ENCODE measurements at places on chromosomes 5 and 9.
A peak's percentile ranks its signal among the peaks of the same experiment; 100 is the strongest.

DNA sequence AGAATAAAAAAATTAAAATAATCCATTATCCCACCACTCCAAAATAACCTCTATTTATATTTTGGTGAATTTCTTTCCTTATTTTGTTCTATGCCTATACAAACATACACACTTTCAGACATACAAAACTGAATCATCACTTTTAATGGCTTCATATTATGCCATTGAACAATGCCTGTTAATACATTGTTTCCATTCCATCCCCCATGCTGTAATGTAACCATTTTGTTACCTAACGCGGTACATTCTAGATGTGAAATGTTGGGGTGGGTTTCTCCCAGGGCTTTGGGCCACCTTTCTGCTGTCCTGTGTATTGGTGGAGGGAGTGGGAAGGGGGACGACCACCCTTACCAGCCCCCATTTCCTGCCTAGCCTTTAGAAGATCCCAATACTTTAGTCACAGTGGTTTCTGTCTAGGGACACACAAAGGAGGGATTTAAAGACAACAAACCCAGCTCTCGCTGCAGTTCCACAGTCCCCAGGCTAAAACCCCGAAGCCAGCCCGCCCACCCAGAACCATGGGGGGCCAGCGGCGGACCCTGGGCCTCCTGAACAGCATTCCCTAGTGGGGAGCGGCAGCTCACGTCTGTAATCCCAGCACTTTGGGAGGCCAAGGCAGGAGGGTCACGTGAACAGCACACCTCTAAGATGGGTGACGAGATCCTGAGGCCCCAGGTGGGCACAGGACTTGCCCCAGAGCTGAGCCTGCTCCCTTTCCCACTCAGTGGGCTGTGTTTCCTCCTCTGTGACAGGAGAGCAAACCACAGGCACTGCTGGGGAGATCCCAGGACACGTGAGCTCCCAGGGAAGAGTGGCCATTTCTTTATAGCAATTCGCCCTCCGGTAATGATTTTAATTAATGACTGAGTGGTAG, 56.9 kb upstream of the STXBP1 start:
- peak; percentile 58 for DNase-seq

- no peak for DNase-seq
Measured at GRCh38 chr5:61389609-61390008, 57.6 kb downstream of the ZSWIM6 start.

- DNase-seq: peak; percentile 38
Measured at GRCh38 chr9:935348-935965, 41.0 kb upstream of the DMRT3 start.

DNA sequence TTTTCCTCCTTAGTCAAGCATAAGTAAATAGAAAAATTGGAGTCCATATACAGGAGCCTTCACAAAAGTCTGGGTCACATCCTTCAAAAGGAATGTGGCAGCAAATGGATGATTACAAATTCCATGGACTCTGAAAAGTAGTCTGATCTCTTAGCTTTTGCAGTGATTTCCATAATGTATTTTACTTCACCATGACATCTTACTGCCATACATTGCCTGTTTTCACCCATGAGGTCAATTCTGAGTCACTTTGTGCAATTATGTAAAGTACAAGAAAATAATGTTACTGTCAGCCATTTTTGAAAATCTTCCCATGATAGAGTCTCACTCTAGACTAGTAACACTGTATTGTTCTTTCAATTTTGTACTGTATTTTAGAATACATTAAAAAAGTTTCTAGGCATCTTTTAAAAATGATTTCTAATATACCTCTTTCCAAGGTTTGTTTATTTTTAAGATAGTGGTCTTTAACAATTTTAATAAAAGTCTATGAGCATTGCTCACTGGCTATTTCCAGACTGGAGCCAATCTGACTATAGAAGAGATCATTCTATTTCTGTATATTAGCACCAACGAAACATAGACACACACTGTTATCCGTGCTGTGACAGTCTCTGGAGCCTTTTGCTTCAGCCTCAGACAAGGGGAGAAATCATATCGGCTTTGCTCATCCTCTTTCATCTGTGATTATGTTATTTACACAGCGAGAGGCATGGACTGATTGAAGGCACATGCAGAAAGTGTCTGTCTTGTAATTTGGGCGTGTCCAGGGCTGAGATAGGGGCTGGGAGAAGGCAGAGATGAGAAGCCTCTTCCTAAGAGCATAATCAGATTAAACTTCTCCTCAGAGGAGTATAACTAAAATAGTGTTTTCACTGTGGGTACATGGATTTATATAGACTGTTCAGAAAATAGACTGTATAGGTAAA, 22.9 kb upstream of the ACTBL2 start:
- DNase-seq: no peak

DNA sequence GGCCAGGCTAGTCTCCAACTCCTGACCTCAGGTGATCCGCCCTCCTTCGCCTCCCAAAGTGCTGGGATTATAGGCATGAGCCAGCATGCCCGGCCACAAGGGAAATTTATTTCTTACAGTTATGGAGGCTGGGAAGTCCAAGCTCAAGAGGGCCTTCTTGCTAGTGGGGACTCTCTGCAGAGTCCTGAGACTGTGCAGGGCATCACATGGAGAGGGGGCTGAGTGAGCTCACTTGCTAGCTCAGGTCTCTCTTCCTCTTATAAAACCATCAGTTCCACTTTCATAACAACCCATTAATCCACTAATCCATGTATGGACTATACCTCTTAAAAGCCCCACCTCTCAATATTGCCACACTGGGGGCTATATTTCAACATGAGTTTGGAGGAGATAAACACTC, 5.1 kb upstream of the SPIN1 start:
- no peak for DNase-seq

GRCh38 chr5:54212331-54212730, 98.0 kb downstream of the ARL15 start:
- DNase-seq: no peak

DNA sequence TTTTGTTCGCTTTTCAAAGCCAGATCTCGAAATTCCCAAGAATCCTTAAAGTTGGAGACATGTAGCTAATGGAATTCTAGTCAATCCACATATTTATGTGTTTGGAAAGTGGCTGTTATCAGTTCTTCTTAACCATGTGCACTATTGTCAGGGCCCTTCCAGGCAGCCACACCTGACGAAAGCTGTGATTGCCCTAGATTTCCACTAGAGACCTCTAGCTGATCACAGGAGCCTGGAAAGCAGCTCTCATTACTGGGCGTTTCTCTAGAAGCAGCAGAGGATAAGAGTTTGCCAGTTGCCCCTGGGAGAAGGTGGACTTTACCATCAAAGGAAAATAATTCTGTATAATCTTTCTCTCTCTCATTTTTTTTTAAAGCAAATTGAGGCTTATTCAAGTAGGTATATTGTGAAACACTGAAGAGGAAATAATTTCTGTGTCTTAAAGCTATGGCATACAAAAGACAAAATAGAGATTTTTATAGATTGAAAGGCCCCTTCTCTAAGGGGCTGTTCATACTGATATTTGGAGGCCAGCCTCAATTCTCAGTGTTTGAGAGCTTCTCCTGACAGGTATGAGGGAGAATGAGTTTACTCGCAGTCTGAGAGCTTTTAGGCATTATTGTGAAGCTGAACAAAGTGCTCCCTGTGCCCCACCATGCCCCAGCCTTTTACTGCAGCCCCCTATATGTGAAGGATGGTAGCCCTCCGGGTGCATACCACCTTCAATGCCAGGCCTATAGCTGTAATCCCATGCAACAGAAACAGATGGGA, 405.4 kb upstream of the ACTBL2 start:
- DNase-seq: peak; percentile 87

- DNase-seq: peak; percentile 87
Measured at GRCh38 chr5:59039296-59040023, 456.6 kb downstream of the RAB3C start.

All from astrocyte of the hippocampus (primary cell).